RCC 7860 (cell line): ENCODE measurements at places on chromosomes 5 and 9.

GRCh38 chr5:5348135-5348534 lies 74.3 kb upstream of the ICE1 start:
- no peak for DNase-seq

GRCh38 chr5:52531105-52531504 lies 256.6 kb upstream of the ITGA1 start:
- DNase-seq = no peak

DNA sequence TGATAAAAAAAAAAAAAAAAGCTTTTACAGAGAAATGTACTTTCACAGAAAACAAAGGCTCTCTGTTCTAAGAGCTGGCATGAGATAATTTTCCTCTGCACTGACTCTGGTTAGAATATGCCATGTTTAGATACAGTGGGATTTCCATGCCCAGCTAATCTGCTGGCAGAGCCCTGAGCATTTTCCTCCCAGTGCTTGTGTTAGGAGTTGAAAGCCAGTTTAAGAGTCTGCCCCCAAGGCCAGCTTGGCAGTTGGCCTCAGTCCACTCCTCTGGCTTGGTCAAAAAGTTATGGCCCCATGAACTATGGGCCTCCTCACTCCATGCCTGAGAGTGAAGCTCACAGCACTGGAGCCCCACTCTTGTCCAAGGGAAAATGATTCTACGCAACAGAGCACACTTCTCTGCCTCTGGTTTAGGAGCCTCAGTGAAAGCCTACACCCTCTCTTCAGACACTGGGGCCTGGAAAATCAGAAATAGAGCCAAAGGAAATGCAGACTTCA lies 21.9 kb downstream of the MOCS2 start:
- no peak for DNase-seq

- DNase-seq = no peak
These were observed 113.4 kb downstream of the LHX2 start for GRCh38 chr9:124124729-124125650.

DNA sequence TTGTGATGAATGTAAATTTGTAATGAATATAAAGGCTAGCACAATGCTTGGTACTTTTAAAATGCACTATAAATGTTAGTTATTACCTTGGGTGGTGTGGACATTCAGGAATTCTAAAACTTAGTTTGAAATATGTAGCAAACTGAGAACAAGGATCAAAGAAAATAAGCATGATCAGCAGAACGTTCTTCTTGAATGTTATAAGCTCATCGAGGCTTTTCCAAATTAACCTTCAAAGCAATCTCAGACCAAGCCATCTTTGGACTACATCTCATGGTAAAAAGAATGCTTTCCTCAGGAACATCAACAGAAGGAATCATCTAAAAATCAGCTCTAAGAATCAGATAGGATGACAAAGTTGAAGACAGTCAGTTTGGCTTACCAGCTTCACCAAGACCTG lies 146.3 kb downstream of the SLIT3 start:
- no peak for DNase-seq

DNA sequence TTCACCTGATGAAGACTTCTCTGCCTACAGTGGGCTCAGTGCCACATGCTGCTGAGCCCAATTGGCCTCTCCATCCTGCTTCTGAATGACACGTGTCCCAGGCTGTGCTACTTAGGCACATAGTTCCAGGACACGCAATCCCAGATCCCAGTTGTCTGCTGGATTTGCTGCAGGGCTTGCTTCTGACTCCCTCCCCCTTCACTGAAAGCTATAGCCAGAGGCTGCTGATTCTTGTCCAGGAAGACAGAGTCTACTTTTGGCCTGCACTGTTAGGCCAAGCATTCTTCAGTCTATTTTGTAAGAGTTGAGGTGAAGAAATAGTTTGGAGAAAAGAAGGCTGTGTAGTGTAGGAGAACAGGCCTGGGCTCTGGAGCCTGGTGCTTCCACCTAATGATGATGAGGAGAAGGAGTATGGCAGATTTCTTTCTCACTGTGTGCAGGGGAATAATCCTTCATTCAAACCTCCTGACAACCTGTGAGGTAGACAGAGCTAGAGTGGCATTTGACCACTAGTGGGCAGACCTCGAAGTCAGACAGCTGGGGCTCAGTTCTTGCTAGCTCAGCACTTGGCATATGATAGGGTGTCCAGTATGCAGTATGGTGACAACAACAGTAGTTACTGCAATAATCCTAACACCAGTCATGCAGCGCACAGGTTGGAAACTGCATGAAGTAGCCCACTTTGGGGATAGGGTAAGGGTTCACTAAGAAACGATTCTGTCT lies 19.5 kb upstream of the ASPN start:
- DNase-seq = no peak

- DNase-seq = no peak
These were observed 191.5 kb downstream of the GOLPH3 start for GRCh38 chr5:31982621-31983020.
